Stimulated activated CD8-positive, alpha-beta memory T cell treated with anti-CD3 and anti-CD28 coated beads, Interleukin-2, amount 100 ng/mL, for 48 hours (primary cell): ENCODE measurements at places on chromosomes 2 and 18.

DNA sequence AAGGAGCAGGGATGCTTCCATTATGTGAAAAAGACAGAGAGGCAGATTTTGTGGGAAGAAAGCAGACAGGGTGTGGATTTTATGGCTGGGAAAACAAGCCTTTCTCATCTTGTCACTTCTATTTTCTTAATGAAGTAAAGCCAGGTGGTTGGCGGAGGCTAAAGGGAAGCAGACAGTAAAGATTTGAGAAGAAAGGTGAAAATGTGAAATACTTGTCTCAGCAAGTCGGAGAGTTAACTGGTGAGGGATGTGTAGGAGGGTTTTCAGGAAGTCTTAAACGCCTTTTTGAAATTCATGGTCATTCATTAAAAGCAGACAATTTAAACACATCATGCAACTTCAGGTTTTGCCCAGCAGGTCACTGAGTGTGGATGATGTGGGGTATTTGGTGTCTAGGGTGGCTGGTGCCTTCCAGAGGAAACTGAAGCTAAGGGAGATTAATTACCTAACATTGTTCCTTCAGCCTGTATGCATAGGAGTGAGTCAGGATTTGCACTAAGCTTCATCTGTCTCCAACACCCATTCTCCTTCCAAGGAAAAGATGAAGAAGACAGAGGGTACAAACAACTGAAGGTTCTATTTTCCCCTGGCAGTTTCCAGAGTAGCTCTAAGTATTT is 20.7 kb downstream of the SLC14A2 start:
- DNase-seq = no peak

- DNase-seq = no peak
Measured at GRCh38 chr2:230661072-230661957, 51.3 kb upstream of the CAB39 start.

GRCh38 chr2:216560838-216561270 is 62.2 kb downstream of the RPL37A start:
- DNase-seq = no peak

DNA sequence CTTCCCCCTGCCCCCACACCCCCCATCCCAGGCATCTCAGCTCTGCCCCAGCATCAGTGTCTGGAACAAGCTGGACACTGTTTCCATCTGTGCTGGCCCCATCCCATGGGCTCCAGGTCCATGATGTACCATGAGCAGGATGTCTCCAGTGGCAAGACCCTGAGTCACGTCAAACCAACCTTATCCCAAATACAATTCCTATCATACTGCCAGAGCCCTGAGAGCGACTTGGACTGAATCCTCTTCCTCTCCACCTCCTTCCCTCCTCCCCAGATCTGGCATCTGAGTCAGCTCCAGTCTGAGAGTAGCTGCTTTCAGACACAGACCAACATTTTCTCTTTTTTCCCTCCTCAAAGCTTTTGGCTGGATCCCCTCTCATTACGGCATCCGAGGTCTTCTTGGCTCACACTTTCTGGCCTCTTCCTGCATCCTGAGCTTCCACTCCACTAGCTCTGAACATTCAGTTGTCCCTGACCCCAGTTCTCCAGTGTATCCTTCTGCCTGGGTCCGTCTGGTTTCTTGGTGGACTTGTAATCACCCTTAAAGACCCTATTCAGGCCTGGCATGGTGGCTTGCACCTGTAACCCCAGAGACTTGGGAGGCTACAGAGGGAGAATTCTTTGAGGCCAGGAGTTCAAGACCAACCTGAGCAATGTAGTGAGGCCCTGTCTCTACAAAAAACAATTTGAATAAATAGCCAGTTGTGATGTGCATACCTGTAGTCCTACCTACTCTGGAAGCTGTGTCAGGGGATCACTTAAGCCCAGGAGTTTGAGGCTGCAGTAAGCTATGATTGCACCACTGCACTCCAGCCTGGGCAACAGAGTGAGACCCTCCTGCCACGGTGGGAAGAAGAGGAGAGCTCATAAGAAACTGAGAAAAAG is 68.3 kb downstream of the ACKR3 start:
- DNase-seq = no peak

GRCh38 chr2:15107137-15107536 is 454.0 kb downstream of the NBAS start:
- no peak for DNase-seq

- DNase-seq = no peak
Measured at GRCh38 chr2:109070290-109070689, 58.7 kb upstream of the SH3RF3 start.

DNA sequence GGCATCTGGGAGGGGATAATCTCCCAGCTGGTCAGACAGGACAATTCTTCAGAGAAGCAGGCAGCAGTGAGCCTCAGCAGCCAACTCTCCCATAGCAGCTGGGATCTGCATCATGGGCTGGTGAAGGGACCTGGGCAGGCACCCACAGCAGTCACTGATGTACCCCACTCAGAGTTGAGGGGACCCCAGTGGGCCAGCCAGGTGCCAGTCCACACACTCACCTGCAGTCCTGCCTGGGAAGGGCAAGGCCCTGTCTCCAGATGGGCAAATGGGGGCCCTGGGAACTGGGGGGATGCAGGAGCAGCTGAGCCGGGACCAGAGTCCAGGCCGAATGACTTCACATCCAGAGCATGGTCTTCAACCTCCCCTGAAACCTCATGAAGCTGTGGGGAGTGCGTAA is 170.4 kb downstream of the ZFP36L2 start:
- DNase-seq = no peak

DNA sequence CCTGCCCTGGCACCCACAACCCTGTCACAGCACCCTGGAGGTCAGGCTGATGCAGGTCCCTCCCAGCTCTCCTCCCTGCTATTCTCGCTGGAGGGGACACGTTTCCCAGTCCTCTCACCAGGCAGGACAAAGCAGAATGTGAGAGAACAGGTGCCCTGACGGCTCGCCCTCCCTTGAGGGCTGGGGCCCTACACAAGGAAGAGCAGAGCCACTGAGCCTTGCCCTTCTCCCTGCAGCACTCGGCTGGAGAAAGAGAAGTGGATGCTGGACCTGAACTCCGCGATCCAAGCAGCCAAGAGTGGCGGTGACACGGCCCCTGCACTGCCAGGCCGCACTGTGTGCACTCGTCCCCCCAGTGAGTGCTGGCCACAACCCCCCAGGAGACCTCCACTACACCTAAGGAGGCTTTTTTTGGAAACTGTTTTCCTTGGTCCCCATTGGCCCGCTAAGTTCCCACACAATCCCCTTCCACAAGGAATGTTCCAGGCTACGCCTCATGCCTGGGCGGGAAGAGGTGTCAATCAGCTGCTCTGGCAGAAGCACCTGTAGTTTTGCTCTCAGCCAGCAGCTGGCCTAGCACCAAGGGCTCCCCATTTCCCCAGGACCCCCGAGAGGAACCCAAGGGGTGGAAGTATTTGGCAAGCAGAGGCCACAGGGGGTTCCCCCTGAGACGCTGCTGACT is 17.4 kb downstream of the STK25 start:
- no peak for DNase-seq

- no peak for DNase-seq
Measured at GRCh38 chr2:142100970-142101369, 29.8 kb downstream of the LRP1B start.

GRCh38 chr2:240124651-240125030 is 11.5 kb downstream of the COPS9 start:
- DNase-seq = no peak

GRCh38 chr2:190722835-190723234 is 74.0 kb downstream of the NAB1 start:
- DNase-seq = no peak

DNA sequence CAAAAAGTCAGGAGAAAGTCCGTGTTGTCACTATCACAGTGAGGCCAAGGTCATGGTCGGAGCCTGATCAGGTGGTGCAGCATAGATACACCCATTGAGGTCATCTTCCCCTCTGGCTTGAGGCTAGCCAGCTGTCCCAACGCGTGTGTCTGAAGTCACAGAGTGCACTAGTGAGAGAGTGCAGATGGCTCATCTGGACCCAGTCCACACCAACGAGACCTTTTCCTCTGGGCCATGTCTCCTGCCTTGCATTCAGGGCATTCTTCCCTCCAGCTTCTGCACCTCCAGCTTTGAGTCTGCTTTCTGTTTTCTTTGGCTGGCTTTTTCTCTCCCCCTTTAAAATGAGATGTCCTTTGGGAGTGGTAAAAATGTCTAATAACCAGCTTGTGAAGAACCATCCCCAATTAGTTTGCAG is 146.9 kb downstream of the TDRD15 start:
- no peak for DNase-seq

DNA sequence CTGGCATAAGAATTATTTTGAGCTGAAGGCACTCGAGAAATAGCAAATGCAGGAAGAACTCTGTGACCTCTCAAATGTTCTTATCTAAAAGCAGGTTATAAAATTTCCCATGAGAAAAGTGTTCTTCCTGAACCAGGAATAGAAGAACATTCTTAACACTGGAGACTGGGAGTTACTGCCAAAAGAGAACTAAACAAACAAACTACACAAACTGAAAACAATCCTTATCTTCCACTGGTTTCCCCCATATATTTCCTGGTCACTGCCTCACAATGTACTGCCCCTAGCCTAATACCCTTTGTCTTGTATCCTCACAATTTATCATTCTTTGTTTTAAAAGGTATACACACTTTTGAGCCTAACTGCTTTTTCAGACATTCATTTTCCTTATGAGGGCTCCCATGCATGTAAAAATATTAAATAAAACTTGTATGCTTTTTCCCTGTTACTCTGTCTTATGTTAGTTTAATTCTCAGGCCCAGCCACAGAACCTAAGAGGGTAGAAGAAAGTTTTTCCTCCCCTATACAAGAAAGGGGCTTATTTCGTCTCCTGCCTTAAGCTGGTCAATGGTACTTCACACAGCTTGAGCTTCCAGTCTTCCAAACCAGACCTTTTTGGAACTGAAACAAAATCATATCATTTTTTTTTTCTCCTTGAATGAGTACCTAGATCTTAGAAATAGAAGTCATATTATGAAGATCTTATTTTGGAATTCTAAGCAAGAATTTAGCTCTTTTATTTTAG is 110.6 kb downstream of the MSTN start:
- DNase-seq = no peak

GRCh38 chr18:76373297-76373696 is 121.7 kb downstream of the ZNF516 start:
- no peak for DNase-seq

DNA sequence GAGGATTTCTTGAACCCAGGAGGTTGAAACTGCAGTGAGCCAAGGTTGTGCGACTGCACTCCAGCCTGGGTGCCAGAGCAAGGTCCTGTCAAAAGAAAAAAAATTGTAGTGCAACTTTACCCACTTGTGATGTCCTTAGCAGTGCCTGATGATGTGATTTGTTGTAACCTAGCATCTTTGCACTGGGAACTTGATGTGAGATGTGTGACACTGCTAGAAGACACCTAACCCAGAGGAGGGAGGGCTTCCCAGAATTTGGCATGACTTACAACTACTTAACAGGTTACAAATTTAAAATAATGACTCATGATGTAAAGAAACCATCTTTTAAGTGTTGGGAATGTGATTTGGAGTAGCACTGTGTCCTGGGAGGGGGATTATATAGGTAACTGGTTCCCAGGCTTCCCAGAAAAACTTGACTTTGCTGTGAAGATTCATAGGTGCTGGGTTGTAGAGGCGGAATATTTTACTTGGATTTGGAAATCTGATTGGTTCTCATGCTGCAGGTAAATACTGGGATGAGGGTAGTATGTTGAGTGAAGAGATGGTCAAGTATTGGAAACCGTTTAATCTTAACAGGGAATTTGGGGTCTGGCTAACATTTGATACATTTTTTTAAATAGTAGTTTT is 3.7 kb downstream of the EEF1B2 start:
- no peak for DNase-seq

GRCh38 chr2:28981016-28981441 is at the start of gene TOGARAM2:
TOGARAM2 (plus strand) TSS chr2:28981298; CDS start chr2:28994835, 13,537 bp downstream.
- DNase-seq = no peak

DNA sequence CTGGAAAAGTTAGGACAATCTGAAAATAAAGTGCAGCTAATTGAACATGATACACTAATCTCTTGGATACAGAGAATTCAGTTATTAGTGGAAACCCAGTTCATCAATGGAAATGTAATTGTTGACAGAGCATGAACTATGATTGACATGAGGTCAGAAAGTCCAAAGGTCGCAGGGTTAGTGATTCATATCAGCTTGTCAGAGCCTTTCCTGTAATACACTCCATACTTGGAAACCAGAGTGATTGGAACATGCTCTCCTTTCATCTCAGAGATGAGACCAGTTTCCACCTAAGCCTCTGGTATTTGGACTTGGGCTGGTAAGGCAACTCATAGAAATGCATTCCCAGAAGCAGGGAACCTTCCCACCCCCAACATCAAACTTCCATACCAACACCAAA is 8.5 kb upstream of the NCKAP5 start:
- no peak for DNase-seq

- no peak for DNase-seq
Measured at GRCh38 chr2:239378021-239378917, 22.6 kb downstream of the HDAC4 start.

DNA sequence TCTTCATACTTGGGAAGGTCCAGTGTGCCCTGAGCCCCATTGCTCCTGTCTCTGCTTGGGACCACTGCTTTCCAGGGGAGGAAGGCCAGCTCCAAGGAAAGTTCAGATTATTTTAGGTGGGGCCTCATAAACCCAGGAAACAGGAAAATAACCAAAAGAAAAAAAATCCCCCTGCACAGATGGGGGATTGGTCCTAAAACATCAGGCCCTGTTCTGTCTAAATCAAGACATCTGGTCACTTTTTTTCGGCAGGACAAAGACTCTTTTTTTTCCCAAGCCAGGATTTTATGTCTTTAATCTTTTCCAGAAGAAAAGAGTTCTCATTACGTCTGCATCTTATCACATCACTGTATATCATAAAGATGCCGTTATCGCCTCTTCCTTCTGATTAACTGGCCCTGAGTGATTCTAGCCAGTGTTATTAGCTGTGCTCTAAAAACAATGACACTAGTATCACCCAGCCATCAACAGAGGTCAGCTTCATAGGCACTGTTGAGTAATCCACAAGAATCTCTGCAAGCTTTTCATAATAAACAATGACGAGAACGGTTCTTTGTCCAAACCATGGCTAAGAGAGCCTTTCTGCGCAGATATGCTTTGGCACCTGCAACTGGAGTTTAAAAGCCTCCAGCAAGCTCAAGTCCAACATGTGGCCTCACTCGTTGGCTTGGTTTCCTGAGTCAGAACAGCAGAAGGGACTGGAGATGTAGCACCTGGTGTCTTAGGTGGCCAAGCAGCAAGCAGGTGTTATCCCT is 138.2 kb downstream of the VAPA start:
- DNase-seq = no peak

DNA sequence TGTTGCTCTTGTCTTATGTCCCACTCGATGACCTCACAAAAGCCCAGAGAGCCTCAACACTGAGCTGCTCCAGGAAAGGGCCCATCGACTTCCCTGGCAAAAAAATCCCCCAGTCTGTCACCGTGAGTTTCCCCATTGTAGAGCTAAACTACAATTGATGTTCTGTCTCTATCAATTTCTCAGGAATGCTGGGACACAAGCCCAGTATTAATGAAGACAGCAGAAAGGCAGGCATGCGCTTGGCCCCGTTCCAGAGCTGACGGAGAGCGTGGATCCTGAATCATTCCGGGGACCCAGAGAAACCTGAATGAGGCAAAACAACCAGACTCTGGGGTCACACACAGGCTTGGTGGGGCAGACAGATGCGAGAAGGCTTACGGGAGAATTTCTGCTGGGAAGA is 146.9 kb downstream of the TTC32 start:
- no peak for DNase-seq
